ENCODE measurements at places on chromosomes 5 and 9.

DNA sequence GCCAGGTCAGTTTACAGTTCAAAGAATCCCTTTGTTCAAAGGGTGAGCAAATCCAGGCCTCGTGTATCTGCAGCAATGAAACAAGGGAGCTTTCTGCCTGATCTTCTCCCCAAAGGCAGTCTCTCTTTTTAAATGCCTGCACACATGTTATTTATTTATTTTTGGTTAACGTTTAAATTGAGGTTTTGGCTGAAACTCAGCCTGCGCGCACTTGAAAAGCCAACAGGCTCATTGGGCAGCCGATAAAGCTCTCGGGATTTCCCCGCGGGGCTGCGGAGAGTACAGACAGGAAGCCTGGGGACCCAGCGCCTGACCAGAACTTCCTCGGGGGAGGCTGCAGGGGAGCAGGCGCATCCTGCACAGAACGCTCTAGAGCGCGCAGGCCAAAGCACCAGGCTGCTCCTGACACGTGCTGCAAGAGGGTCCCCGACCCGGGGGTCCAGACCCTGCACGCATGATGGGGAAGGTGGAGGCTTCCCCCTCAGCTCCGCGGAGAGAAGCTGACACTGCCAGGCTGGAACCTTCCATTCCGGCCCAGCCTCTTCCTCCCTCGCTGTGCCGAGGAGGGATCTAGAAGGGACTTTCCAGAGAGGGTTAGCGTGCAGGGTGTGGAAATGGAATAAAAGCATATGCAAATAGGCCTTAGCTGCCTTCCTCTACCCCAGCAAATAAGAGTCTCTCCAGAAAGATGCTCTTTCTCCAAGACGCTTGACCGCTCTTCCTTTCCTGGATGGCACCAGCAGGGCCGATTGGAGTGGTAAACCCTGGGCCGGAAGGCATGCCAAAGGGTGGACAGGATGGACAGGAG lies 46.1 kb downstream of the PTTG1 start:
- peak; percentile 99 for DNase-seq

GRCh38 chr9:16500386-16500785 lies 370.1 kb downstream of the BNC2 start:
- no peak for DNase-seq

- no peak for DNase-seq
These were observed 304.4 kb upstream of the IRX4 start for GRCh38 chr5:2187156-2187555.

- no peak for DNase-seq
These were observed 902.3 kb upstream of the DMAC1 start for GRCh38 chr9:8701904-8702303.

- no peak for DNase-seq
These were observed 162.5 kb downstream of the COL23A1 start for GRCh38 chr5:178427576-178428197.

DNA sequence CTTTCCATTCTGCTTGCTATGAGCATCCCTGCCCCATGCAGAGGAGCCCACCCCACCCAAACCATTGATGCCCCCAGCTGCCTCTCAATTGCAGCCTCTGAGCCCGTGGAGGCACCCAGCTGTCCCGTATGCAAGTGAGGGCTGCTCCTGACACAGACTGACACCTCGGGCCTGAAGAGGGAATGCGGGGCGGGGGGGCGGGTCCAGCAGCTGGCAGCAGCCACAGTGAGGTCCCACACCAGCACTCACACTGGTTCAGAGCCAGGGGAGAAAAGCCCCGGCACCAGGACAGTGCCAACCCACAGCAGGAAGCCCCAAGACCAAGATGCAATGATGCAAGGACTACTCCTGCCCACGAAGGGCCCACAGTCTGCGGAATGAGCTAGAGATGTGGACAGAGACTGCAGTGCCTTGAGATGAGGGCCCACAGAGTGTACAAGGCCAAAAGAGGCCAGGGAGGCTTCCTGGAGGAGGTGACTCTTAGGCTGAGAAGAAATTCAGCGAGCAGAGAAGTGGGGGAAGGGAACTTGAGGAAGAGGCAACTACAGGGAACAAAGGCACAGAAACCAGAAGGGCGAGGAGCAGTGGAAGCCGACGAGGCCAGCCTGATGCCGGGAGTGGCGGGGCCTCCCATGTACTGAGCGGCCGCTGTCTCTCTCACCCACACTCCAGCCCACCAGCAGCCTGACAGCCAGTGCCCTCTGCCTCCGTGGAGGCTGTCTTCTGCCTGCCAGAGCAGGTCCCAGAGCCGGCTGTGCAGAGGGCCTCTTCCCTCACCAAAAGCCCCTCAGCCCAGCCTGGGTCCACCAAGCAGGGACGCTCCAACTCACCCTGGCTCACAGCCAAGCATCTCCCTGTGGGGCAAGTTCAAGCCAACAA lies 9.2 kb downstream of the EEIG1 start:
- peak; percentile 46 for DNase-seq

- DNase-seq = peak; percentile 80
These were observed at the start of gene ELAVL2 for GRCh38 chr9:23826120-23826629. ELAVL2 (minus strand) TSS chr9:23826240; CDS start chr9:23762234, 64,006 bp downstream.

DNA sequence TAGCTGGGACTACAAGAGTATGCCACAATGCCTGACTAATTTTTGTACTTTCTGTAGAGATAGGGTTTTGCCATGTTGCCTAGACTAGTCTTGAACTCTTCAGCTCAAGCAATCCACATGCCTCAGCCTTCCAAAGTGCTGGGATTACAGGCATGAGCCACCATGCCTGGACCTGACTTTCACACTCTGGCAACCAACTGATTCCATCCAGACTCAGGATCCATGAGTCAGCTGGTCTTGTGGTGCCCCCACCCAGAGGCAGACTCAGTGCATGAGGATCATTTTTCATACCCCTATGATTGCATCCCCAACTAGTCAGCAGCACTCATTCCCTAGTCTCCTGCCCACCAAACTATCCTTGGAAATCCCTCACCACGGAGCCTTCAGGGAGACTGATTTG lies 375.9 kb downstream of the ANXA1 start:
- DNase-seq = no peak
